ENCODE measurements at places on chromosomes 4 and X.

GRCh38 chr4:44583393-44583792 lies 68.0 kb downstream of the YIPF7 start:
- DNase-seq, result no peak

DNA sequence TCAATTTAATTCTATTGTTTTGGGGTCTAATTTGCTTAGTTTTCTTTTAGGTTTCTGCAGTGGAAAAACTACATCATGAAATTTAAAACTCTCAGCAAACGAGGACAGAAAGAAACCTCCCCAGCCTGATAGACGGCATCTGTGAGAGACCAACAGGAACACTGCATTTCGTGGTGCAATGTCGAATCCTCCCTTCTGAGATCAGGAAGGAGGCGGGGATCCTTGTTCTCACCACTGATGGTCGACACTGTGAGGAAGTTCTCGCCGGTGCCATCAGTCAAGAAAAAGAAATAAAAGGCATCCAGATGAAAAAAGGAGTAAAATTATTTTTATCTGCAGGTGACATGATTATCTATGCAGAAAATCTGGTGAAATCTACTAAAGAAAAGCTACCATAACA lies 16.5 kb downstream of the GAK start:
- DNase-seq, result no peak

DNA sequence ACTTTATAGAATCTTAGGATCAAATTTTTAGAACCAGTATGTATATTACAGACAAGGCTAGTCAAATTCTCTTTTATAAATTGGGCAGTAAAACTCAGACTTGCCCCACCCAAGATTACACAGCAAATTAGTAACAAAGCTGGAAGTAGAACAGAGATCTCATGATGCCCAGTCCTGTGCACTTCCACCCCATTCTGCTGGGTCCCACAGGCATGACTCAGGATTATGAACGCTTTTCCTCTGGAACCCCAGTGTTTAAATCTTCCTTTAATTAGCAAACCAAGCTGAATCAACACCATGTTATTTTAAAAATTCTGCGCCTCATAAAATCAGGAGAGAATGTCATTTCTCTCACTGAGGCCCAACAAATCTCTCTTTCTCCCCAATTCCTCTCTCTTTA lies 1.5 kb upstream of the IL13RA2 start:
- no peak for DNase-seq

DNA sequence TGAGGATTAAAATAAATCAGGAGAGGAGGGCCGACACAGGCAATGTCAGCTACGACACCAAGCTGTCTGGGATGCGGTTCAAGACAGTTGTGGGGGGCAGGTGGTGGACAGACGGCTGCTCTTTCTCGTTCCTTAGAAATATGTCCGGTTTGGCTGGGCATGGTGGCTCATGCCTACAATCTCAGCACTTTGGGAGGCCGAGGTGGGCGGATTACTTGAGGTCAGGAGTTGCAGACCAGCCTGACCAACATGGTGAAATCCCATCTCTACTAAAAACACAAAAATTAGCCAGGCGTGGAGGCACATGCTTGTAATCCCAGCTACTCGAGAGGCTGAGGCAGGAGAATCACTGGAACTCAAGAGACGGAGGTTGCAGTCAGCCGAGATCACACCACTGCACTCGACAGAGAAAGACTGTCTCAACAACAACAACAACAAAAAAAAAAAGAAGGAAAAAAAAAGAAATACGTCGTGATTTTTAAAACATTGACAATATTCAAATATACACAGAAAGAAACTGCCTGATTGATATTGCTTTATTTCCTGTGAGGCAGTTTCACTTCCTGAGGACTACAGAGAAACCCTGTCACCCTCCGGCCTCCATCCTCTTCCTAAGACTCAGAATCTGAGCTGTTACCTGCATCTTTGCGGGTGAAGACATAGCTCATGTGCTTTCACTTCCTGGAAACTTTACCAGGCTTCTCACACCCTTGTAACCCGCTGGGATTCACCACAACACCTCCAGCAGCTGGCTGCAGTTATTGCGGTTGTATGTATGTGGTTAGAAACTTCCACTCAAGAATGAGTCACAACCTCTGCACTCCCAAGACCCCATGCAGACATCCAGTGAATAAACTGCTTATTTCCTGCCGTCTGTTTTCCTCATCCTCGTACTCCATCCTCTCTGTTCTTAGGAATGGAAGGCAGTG lies 63.8 kb upstream of the STS start:
- DNase-seq, result peak; percentile 45

DNA sequence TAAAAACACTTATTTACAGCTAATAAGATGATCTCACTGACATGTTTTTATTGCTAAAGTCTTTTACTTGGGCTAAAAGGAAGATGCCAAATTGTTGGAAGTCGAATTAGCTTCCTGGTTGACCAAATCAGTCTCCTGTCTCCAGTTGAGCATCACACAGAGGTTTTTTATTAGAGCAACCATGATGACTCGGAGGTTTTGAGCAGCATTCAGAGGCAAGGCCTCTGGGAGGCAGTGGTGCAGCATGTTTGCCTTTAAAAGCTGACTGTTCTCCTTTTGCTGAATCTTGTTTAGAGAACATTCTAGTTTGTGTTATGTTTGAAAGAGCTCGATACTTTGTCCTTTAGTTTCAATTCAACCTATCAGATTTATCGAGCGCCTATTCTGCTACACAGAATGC lies 2.1 kb downstream of the UCHL1 start:
- DNase-seq, result no peak

GRCh38 chrX:124260845-124261244 lies 71.6 kb upstream of the TEX13D start:
- DNase-seq, result no peak

- DNase-seq, result no peak
Measured at GRCh38 chrX:29397506-29397905, 810.3 kb downstream of the IL1RAPL1 start.

DNA sequence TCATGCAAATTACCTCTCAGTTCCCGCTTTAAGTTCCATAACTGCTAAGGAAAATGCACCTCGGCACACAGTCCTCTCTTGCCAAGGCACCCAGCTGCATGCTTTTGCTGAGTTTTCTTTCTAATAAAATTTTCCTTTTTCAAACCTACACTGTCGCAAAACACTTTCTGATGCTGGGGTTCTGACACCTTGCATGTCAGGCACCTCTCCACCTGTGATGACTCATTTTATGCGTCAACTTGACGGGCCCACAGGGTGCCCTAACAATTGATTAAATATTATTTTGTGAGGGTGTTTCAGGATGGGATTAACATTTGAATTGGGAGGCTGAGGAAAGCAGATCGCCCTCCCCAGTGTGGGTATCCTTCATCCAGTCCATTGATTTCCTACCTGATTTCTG lies 291.0 kb upstream of the STS start:
- DNase-seq, result no peak

- DNase-seq, result no peak
Measured at GRCh38 chrX:118373538-118373937, 27.6 kb downstream of the WDR44 start.

DNA sequence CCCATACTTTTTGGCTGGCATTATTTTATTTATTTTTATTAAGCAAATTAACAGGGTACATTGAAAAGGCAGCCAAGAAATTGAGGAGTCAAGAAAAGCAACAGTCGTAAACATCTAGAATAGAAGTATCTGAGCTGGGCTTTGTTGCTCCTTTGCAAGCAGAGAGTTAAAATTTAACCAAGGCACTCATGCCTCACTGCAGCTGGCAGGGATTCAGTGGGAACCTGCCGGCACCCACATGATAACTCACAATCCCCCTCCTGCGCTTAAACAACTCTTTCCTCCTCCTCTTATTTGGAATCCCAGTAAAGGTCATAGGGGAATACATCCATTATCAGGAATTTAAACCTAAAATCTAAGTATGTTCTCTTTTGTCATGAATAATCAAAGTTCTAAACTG lies 115.5 kb downstream of the SOX3 start:
- DNase-seq, result no peak

DNA sequence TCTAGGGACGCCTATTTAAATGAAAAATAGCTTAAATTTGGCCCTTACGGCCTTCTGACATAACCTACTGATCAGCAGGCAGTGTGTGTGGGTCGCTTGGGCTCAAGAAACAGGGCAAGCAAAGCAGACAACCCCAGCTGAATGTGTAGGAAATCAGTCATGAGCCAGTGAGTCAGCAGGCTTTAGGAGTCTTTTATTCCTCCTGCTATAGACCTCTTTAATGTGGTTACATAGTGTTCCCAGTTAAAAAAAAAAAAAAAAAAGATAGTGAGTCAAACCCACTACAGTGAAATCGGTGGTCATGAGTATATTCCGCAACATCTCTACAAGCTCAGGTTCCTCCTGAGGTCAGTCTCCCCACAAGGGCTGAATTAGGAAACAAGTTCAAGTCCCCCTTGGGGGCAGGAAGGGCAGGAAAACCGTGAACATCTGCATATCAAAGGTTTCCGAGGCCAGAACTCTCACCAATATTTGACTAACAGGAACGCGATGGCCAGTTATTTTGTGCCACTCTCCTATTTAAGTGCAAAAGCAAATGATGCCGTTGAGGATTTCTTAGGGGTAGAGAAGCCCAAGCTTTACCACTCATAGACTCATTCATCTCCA lies 32.7 kb downstream of the ACSL1 start:
- DNase-seq, result peak; percentile 51

- no peak for DNase-seq
Measured at GRCh38 chr4:111905511-111905910, 239.7 kb upstream of the FAM241A start.

DNA sequence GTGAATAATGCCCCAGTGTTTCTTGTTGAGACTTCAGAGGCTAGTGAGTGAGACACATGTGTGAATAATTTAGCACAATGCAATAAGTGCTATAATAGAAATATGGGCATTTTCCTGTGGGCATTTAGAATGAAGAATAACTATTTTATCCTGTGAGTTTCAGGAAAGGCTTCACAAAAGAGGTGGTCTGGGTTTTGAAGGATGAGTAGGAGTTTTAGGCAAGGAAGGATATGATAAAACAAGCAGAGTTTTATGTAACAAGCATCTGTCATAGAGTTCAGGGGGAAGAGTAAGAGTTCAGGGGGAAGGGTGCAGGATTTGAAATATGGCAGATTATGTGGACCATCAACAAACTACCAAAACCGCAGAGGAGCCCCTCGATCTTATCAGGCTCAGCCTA lies 529.2 kb downstream of the INPP4B start:
- no peak for DNase-seq

- no peak for DNase-seq
Measured at GRCh38 chr4:73751166-73751565, 10.8 kb downstream of the CXCL8 start.

- no peak for DNase-seq
Measured at GRCh38 chrX:104122829-104123228, 10.5 kb downstream of the ZCCHC18 start.

GRCh38 chrX:119693996-119694451 lies 1.1 kb upstream of the SEPTIN6 start:
- DNase-seq, result no peak

DNA sequence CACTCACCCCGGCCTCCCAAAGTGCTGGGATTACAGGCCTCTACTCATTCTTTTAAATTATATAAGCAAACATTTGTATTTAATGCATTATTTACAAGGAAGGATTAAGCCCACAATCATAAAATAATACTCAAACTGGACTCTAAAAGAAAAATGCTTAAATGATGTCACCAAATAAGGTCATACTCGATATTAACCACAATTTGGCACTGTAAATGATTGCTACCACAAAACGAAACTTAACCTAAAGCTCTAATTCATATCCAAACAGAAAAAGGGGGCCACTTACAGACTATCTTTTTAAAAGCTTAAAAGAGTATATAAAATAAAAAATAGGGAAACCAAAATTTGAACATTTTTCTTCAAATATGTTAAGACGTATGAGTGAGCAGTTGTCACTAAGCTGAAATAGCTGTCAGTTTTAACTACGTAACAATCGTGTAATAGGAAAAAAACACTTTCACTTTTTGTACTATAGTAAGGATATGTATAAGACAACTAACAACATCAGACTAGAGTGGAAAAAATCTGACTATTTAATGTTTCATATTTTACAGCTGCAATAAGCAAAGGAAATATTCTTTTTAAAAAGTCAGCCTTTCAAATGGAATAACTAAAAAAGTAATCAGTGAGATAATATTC lies 108.2 kb upstream of the GPR34 start:
- DNase-seq, result no peak

GRCh38 chr4:153114771-153115321 lies 89.4 kb upstream of the TRIM2 start:
- no peak for DNase-seq

GRCh38 chrX:136687457-136687856 lies 39.5 kb downstream of the CD40LG start:
- peak; percentile 28 for DNase-seq

GRCh38 chr4:80196922-80197573 lies at the start of gene PRDM8:
Gene PRDM8 (plus strand): TSS chr4:80197503. CDS start chr4:80200081, 2,578 bp downstream.
- no peak for DNase-seq

DNA sequence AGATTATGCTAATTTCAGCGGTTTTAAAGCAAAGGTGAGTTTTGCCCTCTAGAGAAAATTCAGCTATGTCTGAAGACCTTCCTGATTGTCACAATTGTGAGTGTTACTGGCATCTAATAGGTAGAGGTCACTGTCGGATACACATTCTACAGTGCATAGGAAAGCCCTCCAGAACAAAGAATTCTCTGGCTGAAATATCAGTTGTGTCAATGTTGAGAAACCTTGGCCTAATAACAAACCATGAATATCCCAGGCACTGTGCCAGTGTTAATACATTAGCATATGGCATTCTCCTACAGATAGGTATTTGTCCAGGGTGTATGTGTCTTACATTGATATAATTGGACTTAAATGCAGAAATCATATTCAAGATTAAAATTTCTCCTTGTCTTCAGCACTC lies 294.3 kb downstream of the FSTL5 start:
- DNase-seq, result no peak

DNA sequence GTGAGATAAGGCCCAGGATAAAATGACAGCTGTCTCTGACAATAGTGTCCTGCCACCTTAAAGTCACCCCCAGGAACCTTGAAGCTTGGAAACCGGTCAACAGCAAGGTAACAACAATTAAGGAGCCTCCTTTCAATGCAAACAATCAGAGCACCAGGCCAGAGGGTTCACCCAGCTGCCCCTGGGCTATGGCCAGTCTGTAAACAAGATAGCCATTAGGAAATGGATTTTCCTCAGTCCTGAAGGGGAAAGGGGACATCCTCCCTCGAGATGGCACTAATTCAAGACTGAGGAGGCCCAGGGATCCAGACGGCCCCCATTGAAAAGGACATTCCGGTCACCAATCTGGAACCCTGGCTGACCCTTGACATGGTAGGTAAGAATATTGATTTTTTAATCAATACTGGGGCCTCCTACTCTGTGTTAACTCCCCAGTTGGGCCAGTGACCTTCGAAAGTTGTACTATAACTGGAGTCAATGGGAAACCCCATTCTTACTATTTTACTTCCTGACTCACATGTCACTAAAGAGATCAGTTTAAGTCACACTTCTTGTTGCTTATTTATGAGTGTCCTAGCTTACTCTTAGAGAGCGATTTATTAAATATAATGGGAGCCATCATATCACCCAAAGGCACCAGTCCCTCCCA lies 61.7 kb upstream of the CT45A1 start:
- no peak for DNase-seq

All from stimulated activated CD8-positive, alpha-beta memory T cell treated with anti-CD3 and anti-CD28 coated beads, Interleukin-15, amount 100 ng/mL, for 4 hours (primary cell).